Fibroblast of skin of scalp (primary cell): ENCODE measurements at places on chromosomes 2 and 18.
A peak's percentile ranks its signal among the peaks of the same experiment; 100 is the strongest.

DNA sequence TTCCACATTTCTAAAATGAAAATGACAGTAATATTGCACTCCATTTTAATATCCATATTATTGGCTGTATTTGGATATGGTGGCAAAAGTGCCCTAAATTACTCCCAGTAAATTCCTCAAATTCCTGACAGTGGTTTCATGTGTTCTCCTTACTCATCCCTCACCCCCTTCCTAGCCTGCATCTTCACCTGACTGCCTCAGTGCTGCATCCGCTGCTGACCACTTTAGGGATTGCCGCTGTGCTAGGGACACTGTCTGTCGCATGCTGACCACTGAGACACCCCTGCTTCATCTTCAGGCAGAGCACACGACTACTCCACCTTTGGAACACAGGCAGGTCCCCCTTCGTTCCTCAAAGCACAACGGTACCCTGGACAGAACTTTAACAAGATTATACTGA is 32.6 kb downstream of the DSEL start:
- DNase-seq: no peak

DNA sequence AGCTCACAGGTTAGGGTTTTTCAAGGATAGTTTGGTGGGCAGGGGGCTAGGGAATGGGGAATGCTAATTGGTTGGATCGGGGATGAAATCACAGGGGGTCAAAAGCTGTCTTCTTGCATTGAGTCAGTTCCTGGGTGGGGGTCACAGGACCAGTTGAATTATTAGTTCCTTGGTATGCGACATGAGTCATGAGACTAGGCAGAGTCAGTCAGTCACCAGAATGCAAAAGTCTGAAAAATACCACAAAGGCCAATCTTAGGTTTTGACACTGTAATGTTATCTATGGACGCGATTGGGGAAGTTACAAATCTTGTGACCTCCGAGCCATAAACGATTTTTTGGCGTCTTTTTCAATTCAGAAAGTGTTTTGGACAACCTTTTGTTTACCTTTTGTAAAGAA is 101.2 kb downstream of the ZNF519 start:
- no peak for DNase-seq

DNA sequence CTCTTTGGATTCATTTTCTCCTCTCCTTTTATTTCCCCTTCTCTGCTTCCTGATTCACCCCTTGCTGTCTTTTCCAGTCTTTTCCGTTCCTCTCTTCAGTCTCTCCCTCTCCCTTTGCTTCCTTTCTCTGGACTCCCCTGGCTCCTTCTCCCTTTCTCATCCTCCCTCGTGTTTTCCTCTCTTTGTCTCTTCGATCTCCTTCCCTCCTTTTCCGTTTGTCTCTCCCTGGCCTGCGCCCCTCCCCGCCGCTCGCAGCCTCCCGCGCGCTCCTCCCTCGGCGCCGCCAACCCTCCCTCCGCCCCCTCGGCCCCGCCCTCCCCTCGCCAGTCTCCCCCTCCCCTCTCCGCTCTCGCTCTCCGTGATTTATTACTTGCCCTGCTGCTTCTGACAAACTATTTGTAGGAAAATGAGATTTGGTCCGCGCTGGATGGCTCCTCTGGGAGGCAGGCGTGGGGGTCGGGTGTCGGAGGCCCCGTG is 46.0 kb upstream of the PAX8 start:
- DNase-seq: peak; percentile 82

- no peak for DNase-seq
Measured at GRCh38 chr2:180520206-180520605, 460.2 kb upstream of the UBE2E3 start.

GRCh38 chr2:61420991-61421544 is 49.8 kb downstream of the USP34 start:
- DNase-seq: no peak

GRCh38 chr2:46917628-46918027 is 2.0 kb upstream of the MCFD2 start:
- DNase-seq: no peak

GRCh38 chr18:49638209-49638785 is 76.4 kb downstream of the LIPG start:
- no peak for DNase-seq

DNA sequence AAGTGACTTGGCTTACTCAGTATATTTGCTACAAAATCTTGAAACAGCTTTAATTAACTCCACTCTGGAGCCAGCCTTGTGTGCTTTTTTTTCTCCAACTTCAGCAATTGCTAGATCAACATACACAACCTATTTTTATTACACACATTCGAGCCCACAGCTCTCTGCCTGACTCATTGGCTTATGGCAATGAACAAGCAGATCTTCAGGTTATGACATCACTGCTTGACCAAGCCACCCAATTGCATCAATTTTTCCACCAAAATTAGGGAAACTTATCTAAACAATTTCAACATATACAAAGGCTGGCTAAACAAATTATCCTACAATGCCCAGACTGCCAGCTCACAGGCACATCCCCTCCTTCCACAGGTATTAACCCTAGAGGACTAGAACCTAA is 39.6 kb upstream of the PDK1 start:
- peak; percentile 19 for DNase-seq

GRCh38 chr2:205473791-205474190 is 208.5 kb upstream of the NRP2 start:
- no peak for DNase-seq

DNA sequence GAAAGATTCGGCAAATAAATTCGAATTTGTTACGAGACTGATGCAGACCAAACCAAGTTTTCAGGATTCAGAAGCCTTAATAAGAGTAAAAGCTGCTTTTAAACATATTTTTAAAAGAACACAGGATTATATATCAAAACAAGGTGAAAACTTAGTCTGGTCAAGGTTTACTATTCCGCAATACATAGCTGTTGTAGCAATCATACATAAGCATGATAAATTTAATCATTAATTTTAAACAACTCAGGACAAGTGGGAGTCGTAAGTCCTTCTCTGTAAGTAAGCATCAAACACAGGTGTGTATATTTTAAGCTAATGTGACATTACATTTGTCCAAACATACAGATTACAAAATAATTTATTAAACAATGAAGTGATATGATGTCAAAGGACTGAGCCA is 57.7 kb downstream of the PUM2 start:
- no peak for DNase-seq

- DNase-seq: no peak
Measured at GRCh38 chr2:162928356-162928755, 89.8 kb upstream of the KCNH7 start.

- no peak for DNase-seq
Measured at GRCh38 chr2:10271946-10272345, 30.8 kb upstream of the HPCAL1 start.

DNA sequence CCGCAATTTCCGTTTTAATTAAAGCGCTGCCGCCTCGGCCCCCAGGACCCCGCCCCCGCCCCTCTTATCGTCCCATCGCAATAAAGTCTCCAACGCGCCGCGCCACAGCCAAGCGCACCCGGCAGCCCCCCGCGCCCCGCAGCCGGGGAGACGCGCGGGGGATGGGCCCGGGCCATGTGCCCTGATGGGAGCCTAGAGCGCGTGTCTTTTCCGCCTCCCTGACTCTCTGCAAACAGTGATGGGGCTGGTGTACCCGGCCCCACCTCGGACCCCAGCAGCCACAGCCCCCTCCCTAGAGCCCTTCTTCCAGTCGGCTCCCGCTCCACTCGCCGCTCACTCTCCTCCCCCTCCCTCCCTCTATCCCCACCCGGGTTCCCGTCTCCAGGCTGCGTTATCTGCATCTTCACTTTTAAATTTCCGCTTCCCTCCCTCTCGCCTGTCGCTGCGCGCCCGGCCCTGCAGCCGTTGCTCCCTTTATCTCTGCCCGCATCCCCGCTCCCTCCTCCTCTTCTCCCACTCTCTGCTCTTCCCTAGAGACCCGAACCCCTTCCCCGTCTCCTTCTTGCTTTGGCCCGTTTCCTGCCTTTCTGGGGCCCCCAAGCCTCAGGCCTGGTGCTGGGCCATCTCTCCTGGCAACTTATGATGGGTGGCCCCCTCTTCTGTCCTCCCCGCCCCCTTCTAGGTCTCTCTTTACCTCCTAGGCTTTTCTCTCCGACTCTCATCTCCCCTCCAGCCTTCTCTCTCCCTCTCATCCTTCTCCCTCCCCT is 524 bp upstream of the FEV start:
- DNase-seq: no peak

- no peak for DNase-seq
Measured at GRCh38 chr2:25418944-25419677, 77.4 kb upstream of the DNMT3A start.

GRCh38 chr18:9915291-9916076 is 1.7 kb downstream of the VAPA start:
- no peak for DNase-seq

- peak; percentile 59 for DNase-seq
Measured at GRCh38 chr18:37537868-37538525, 27.6 kb downstream of the CELF4 start.

- no peak for DNase-seq
Measured at GRCh38 chr2:26001743-26002351, 19.6 kb upstream of the KIF3C start.

DNA sequence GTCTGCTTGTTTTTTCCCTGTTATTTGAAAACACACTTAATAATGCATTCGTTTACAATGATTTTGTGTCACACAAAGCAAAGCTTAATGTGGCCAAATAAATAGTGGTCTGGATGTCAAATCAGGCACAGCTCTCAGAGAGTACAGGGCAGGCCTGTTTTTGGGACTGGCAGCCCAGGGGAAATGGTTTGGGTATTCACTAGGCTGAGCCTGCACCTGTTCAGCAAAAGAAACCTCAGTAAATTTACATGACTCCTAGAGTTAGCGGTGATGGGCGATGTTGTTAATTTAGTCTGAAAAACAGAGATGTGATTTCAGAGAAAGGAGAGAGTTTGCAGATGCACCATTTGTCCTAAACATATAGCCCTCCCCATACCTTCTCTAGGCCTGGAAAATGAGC is 197.1 kb downstream of the ALK start:
- no peak for DNase-seq

GRCh38 chr18:13290856-13291271 is 72.3 kb downstream of the LDLRAD4 start:
- no peak for DNase-seq

- peak; percentile 91 for DNase-seq
Measured at GRCh38 chr2:151381266-151381665, 23.9 kb downstream of the TNFAIP6 start.

DNA sequence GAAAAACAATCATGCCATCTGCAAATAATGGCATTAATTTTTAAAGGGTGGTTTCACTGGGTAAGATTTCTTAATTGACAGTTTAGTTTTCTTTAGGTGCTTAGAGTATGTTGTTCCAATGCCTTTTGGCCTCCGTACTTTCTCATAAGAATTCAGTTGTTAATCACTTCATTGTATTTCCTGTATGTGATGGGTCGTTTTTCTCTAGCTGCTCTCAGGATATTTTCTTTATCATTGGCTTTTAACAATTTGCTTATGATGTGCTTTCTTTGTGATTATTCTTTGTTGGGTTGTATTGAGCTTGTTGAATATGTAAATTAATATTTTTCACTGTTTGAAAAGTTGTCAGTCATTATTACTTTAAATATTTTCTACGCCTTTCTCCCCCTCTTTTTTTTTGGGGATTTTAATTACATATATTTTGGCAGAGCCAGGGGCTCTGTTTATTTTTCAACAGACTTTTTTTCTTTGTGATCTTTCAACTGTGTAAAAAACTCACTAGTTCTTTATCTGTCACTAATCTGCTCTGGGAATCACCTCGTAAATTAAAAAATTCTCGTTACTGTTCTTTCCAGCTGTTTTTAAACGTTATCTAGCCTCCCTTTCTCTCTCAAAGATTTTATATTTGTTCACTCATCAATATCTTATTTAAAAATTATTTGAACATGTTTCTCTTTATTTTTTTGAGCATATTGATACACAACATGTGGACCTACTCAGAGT is 56.2 kb upstream of the IL1R1 start:
- DNase-seq: no peak

DNA sequence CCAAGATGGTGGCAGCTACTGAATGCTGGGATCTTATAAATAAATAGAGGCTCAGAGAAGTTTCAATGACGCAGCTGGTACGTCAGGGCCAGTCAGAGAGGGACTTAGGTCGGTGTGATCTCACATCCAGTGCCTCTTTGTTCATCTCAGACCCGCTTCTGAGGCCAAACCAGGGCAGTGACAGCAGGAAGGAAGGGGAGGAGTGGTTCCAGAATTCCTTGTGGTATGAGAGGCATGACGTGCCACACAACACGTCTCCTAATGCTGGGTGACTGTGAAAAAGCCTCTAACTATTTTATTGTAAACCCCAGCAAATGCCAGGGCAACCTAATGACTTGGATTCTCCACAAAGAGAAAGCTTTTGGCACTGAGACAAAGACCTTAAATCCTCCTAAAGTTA is 423.3 kb downstream of the LPIN1 start:
- peak; percentile 95 for DNase-seq

- peak; percentile 74 for DNase-seq
Measured at GRCh38 chr2:186641807-186642321, 52.0 kb upstream of the FAM171B start.

- peak; percentile 68 for DNase-seq
Measured at GRCh38 chr2:11703700-11704099, 33.7 kb upstream of the NTSR2 start.

DNA sequence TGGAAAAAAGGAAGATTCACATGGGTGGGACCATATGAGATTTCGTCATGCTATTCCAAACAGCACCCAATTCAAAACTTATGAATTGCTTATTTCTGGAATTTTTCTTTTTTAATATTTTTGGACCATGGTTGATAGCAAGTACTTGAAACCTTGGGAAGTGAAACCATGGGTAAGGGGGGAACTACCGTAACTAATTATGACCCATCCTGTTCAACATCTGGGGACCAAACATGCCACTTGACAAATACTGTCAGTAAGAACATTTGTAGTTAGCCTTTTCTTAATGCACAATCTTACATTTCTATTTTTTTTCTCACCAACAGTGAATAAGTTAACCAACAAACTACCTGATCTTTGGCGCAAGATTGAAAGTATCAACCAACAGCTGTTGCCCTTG is 105.7 kb upstream of the TTC39C start:
- DNase-seq: no peak

DNA sequence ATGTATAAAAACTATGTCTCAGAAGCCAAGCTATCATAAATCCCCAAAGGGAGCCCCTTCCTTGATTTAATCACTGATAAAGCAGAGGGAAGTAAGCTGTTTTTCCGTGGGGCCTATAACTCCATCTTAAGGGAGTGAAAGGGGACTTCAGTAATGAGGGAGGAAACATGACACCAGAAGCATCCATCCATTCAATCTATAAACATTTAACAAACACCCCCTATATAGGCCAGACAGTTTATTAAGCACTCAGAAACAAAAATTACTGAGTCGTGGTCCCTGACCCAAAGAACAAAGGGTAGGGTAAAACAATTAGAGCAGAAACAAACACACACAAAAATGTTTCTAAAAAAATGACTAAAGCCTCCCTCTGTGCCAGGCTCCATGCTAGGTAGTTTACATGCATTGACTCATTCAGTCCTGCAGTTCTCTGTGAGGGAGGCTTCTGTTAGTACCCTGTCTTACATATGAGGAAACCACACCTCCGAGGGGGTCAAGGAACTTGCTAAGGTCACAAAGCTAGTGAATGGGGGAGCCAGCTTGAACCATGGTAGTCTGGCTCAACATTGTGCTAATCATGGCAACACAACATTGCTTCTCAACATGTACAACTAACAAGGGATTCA is 472.1 kb downstream of the CDH2 start:
- no peak for DNase-seq

GRCh38 chr2:29706171-29706720 is 215.1 kb downstream of the ALK start:
- DNase-seq: no peak

- no peak for DNase-seq
Measured at GRCh38 chr18:76205906-76206305, 289.1 kb downstream of the ZNF516 start.

GRCh38 chr2:28318462-28319117 is 74.1 kb upstream of the FOSL2 start:
- DNase-seq: no peak

GRCh38 chr2:197862246-197862955 is 58.0 kb downstream of the PLCL1 start:
- DNase-seq: no peak
